ELR (cell line): ENCODE measurements at places on chromosomes 5 and 9.

DNA sequence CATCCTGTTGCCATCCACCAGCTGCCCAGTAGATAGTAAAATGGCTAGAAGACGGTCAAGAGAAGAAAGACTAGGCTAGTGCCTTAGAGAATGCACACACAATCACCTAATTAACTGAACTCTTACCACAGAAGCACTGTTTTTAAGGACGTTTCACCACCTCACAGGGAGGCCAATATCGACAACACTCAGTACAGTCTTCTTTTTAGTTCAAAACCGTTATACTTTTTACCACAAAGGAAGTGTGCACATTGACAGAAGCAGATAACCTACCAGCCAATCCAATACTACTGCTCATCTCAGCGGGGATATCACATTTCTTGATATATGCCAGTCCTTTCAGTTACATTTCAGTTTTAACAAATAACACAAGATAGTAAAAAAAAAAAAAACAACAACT lies 122.3 kb downstream of the GNAQ start:
- no peak for DNase-seq

DNA sequence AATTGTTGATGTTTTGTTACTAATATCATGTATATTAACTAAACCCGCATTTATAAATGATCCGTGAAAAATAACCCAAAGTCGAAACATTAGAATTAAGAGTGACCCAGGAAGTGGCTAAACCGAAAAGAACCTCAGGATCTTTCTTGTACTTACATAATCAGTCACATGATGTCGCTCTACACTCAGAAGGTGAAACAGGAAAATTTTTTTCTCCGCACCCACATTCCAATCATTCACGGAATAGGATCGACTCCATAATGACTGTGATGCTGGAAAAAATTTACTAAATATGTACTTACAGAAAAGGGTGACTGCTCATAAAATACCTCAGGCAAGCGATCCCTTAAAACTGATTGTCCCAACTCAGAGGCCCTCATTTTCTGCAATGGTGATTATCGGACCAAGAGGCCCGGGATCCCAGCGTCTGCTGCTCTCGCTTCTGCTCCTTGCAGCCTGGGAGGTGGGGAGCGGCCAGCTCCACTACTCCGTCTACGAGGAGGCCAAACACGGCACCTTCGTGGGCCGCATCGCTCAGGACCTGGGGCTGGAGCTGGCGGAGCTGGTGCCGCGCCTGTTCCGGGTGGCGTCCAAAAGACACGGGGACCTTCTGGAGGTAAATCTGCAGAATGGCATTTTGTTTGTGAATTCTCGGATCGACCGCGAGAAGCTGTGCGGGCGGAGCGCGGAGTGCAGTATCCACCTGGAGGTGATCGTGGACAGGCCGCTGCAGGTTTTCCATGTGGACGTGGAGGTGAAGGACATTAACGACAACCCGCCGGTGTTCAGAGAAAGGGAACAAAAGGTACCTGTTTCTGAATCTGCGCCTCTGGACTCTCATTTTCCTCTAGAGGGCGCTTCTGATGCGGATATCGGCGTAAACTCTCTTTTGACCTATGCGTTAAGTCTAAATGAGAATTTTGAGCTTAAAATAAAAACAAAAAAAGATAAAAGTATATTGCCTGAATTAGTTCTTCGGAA lies at the start of gene PCDHA12:
TSS of gene PCDHA12 (plus strand) at position 224 of the 981 bp plus-strand sequence. CDS start at position 389, 165 bp downstream.
- DNase-seq = no peak

GRCh38 chr9:95572381-95573151 lies 55.8 kb upstream of the PTCH1 start:
- no peak for DNase-seq

DNA sequence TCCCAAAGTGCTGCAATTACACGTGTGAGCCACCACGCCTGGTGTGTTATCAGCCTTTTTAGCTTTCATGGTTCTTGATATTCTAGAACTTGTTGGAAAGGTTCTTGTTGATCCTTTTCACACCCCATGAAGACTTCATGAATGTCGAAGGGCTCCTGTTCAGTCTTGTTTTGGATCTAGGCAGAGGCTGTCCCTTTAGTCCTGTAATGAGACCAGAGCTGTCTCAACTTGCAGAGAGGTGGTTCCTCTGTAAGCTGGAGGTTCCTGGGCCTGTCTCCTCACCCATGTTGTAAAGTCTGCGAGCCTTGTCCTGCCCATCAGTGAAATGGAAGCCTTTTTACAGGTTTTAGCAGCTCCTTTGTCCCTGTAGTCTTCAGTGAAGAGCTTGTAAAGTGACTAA lies 38.2 kb downstream of the PRRC2B start:
- no peak for DNase-seq

DNA sequence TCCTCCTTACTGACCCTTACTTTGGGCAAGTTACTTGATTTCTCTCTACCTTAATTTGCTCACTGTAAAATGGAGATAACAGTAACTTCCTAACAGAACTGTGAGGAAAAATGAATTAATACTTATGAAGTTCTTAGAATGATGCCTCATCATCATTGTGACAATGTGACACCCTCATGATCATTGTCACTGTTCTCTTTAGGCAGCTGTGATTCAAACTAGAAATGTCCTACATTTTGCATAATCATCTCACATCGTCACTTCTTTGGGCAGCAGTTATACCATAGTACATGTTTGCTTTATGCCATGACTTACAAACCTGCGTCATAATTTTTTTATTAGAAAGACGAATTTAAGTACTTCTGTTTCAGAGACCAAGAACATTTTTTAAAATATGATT lies 9.7 kb downstream of the SLC30A5 start:
- no peak for DNase-seq

DNA sequence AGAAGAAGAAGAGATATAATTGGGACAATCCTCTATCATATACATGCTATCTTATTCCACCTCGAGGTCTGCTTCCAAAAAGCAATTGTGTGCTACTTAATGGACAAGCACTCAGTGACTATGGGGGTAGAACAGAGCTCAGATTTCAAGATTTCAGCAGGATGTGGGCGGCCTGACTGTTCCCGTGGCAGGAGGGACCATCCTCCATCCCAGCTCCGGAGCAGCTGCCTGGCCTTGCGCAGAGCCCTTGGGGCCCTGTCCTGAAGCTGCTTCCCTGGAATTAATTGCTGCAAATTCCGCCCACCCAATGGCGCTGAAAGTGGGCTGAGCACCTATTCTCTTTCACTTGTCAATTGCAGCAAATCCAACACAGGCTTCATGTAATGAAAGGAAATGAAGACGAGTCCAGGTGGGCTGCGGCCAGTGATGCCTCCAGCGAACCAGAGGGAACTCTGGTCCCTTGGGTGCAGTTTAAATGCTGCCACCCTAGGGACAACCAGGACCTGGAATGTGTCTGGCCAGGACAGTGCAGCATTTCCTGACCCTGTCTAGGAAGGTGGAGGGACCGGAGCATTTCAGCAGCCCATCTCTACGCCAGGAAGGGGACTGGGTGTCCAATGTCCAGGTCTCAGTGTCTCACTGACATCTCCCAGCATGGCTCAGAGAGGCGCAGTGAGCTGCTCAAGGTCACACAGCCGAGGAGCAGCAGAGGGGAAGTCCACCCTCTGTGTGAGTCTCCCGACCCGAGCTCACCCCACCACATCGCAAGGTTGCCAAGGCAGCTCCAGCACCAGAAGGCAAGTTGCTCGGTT lies 50.5 kb upstream of the FCN1 start:
- DNase-seq = no peak

DNA sequence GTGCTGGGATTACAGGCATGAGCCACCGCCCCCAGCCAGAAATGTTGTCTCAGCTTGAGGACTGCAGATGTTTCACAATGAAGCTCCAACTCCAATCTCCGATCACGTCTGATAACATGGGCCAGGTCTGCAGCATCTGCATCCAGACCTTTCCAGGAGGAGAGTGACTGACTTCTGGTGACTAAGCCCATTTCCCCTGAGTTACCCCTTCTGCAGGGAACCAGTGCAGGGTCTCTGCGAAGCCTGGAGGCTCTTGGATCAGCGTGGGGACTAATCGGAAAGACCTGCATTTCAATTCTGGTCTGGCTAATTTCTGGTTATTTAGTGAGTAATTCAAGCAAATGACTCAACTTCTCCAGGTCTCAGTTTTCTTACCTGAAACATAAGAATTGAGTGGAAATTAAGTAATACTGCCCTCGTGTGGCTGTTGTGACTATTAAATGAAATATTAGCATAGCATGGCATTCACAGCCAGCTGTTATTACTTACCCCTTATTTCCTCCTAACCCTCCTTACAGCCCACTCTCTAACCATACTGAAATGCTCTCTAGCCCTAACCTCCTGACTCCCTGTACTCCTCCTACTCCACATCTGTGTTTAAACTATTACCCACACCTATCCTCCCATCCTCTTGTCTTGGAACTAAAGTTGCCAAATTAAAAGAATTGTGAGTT lies 2.2 kb upstream of the GNPDA1 start:
- DNase-seq = peak; percentile 86

- DNase-seq = no peak
These were observed 75.8 kb upstream of the TMEM171 start for GRCh38 chr5:73044546-73044945.

DNA sequence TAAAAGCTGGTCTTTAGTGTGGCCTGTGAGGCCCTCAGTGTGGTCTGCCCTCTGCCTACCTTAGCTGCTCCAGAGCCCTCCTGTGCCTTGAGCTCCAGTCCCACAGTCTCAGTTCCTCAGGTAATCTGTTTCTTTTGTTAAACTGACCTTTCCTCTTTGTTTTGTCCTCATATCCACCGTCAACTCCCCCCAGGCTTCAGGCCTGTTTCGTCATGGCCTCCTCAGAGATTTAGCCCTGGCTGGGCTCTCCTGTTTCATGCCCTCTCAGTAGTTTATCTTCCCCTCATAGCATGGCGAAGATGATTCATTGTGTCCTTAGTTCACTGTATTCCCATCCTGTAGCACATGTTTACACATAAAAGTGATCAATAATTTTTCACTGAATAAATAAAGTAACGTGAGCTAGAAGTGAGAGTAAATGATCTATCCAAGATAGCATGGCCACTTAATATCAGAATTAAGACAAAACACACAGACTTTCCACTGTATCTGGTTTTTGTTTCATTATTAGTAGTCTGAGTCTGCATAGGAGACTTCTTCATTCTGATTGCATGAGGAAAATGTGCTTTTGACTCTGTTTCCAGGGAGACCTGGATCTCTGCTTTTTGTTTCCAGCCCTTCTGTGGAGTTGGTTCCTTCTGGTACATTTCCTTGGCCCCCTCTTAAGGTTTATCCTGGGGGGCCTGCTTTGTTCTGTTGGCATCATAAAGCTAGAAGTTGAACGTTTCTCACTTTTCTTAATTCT lies 70.5 kb downstream of the SNX24 start:
- DNase-seq = peak; percentile 7
